ENCODE measurements at places on chromosomes 11 and 22. TPM values are rescaled to one million over a fixed set of nuclear protein-coding genes. Genes with fewer than 3 reads are reported as not detected.

GRCh38 chr22:42041784-42042183, 28.8 kb downstream of the NAGA start:
- H3K27ac ChIP-seq = no peak overlapping the region
- no peak overlapping the region for H3K4me3 ChIP-seq
- DNase-seq = no peak
- no peaks in the 10 kb centered on the region for H3K36me3 ChIP-seq

GRCh38 chr11:95081412-95081811, 8.2 kb upstream of the ENDOD1 start:
- H3K36me3 ChIP-seq = no peaks in the 10 kb centered on the region
- no peaks in the 10 kb centered on the region for H3K4me1 ChIP-seq
- no peak overlapping the region for H3K27ac ChIP-seq
- no peaks in the 10 kb centered on the region for H3K27me3 ChIP-seq
- no peak overlapping the region for H3K4me3 ChIP-seq

GRCh38 chr11:134642206-134642605, 230.2 kb upstream of the B3GAT1 start:
- no peak overlapping the region for H3K4me3 ChIP-seq
- H3K4me1 ChIP-seq = no peaks in the 10 kb centered on the region
- no peak overlapping the region for H3K27ac ChIP-seq
- no peak for DNase-seq
- peaks cover 8% of the 10 kb centered on the region for H3K27me3 ChIP-seq

GRCh38 chr22:48145738-48146137, 1383.3 kb downstream of the TBC1D22A start:
- H3K27me3 ChIP-seq = peaks cover 25% of the 10 kb centered on the region
- H3K4me3 ChIP-seq = no peak overlapping the region
- no peaks in the 10 kb centered on the region for H3K4me1 ChIP-seq
- no peak for DNase-seq
- H3K36me3 ChIP-seq = no peaks in the 10 kb centered on the region
- H3K27ac ChIP-seq = no peak overlapping the region

- DNase-seq = no peak
- H3K27ac ChIP-seq = no peak overlapping the region
- no peaks in the 10 kb centered on the region for H3K27me3 ChIP-seq
- no peak overlapping the region for H3K4me3 ChIP-seq
- no peaks in the 10 kb centered on the region for H3K36me3 ChIP-seq
Observed at GRCh38 chr11:122784325-122784955, 53.9 kb upstream of the CRTAM start.

- peaks cover 14% of the 10 kb centered on the region for H3K36me3 ChIP-seq
- H3K27me3 ChIP-seq = no peaks in the 10 kb centered on the region
- no peak for DNase-seq
- H3K4me3 ChIP-seq = no peak overlapping the region
- peaks cover 9% of the 10 kb centered on the region for H3K4me1 ChIP-seq
Observed at GRCh38 chr11:130203766-130204702, 44.5 kb downstream of the ST14 start.

DNA sequence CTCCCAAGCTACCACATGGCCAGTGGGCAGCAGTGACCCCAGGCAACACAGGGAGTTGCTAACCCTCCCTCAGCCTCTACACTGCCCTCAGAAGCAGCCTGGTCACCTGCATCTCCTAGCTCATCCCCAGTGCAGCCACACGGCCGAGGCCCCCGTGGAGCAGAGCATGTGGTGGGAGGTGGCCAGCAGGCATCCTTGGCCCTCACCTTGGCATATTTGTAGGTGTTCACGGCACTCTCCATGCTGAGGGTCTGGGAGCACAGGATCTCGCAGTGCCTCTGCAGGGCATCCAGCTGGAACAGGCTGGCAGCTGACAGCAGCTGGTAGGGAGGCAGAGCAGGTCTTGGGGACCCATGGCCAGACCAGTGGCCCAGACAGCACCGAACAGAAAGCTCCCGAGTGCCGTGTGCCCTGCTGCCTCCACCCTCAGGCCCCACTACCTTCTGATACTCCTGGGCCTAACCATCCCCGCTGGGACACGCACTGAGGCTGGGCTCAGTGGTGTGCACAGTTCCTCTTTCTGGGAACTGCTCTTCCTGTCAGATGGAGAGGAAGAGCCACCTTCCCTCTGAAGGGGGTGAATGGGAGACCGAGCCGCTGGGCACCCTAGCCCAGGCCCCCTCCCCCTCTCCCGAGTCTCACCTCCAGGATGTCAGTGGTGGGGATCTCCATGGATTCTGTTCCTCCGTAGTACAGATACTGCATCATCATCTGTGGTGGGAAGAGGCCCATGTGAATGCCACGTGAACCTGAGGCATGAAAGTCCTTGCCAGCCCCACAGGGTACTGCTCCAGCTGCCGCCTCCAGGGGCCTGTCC, 48.8 kb downstream of the NAT10 start:
- no peaks in the 10 kb centered on the region for H3K27me3 ChIP-seq
- no peaks in the 10 kb centered on the region for H3K36me3 ChIP-seq
- no peak for DNase-seq
- peak overlapping the region; percentile 51 for H3K27ac ChIP-seq
- no peak overlapping the region for H3K4me3 ChIP-seq

GRCh38 chr11:57244911-57245310, 7.9 kb upstream of the APLNR start:
- peaks cover 1% of the 10 kb centered on the region for H3K4me1 ChIP-seq
- H3K36me3 ChIP-seq = no peaks in the 10 kb centered on the region
- DNase-seq = no peak
- H3K4me3 ChIP-seq = no peak overlapping the region
- H3K27me3 ChIP-seq = no peaks in the 10 kb centered on the region

DNA sequence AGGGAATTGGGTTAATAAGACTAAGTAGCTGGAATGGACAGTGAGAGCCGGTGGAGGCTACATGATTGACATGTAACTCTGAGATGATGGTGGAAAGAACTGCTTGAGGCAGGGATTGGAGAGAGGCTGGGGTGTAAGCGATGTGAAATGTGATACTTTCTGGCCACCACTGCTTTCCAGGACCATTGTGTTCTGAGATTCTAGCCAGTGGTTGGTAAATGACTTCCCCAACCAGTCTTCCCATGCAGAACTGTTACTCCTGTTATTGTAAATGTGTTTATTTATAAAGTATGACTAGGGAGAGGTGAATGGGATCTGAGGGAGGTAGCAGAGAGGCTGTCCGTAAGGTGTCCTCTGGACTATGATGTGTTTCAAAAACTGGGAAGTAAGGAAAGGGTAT, 18.1 kb downstream of the EXT2 start:
- no peak overlapping the region for H3K27ac ChIP-seq
- peaks cover 5% of the 10 kb centered on the region for H3K4me1 ChIP-seq
- H3K4me3 ChIP-seq = no peak overlapping the region
- no peak for DNase-seq
- H3K36me3 ChIP-seq = no peaks in the 10 kb centered on the region

DNA sequence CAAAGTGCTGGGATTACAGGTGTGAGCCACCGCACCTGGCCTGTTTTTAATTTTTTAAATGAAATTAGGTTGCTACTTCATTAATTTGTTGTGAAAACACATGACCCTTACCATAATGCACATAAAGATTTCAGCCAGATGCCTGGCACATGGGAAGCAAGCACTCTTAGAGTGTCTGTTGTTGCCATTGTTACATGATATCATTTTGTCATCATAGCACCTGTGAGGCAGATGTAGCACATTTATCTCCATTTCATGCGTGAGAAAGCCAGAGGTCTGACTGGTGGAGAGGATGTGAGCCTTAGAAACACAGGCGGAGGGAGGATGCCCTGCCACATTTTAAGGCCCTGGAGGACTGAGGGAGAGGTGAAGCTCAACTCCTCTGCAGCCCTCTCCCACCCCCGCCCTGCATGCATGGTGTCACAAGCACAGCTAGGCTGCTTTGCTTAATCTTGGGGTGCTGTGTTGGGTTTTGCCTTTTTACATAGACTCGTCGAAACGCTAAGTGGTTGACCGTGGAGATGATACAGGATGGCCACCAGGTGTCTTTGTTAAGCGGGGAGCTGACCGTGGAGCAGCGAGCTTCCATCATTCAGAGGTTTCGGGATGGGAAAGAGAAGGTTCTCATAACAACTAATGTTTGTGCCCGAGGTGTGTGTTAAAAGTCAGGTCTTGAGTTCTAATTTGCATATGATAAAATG, 14.0 kb downstream of the DDX25 start:
- no peaks in the 10 kb centered on the region for H3K4me1 ChIP-seq
- no peaks in the 10 kb centered on the region for H3K36me3 ChIP-seq
- no peak for DNase-seq
- no peak overlapping the region for H3K4me3 ChIP-seq
- H3K27me3 ChIP-seq = peaks cover 10% of the 10 kb centered on the region

GRCh38 chr11:93128574-93128973, 69.2 kb downstream of the SLC36A4 start:
- peaks cover 5% of the 10 kb centered on the region for H3K4me1 ChIP-seq
- no peak for DNase-seq
- H3K4me3 ChIP-seq = no peak overlapping the region
- no peaks in the 10 kb centered on the region for H3K36me3 ChIP-seq
- no peaks in the 10 kb centered on the region for H3K27me3 ChIP-seq

DNA sequence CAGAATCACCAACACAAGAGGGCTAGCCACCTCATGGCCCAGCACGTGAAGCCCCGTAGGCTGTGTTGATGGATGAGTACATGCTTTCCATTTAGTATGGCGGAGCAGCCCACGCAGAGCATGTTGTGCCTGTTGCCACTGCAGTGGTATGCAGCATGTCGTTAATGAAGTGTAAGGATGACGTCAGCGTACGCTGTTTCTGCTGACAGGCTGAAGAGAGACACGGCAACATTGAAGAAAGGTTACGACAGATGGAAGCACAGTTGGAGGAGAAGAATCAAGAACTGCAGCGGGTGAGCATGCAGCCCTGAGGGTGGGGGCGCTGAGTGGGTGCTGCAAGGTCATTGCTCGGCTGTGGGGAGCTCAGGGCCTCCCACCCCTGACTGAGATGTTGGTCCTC, 62.8 kb downstream of the PPFIA1 start:
- no peak overlapping the region for H3K27ac ChIP-seq
- no peaks in the 10 kb centered on the region for H3K36me3 ChIP-seq
- no peak overlapping the region for H3K4me3 ChIP-seq
- DNase-seq = no peak
- no peaks in the 10 kb centered on the region for H3K4me1 ChIP-seq

- no peaks in the 10 kb centered on the region for H3K36me3 ChIP-seq
- H3K27me3 ChIP-seq = no peaks in the 10 kb centered on the region
- H3K27ac ChIP-seq = no peak overlapping the region
- H3K4me3 ChIP-seq = no peak overlapping the region
- no peaks in the 10 kb centered on the region for H3K4me1 ChIP-seq
- DNase-seq = no peak
Observed at GRCh38 chr11:26851696-26852095, 129.8 kb upstream of the SLC5A12 start.

GRCh38 chr22:49266561-49267519, 560.8 kb downstream of the BRD1 start:
- no peak overlapping the region for H3K4me3 ChIP-seq
- DNase-seq = no peak
- no peaks in the 10 kb centered on the region for H3K36me3 ChIP-seq
- no peaks in the 10 kb centered on the region for H3K4me1 ChIP-seq
- no peak overlapping the region for H3K27ac ChIP-seq

- no peaks in the 10 kb centered on the region for H3K4me1 ChIP-seq
- DNase-seq = no peak
- no peaks in the 10 kb centered on the region for H3K27me3 ChIP-seq
- H3K27ac ChIP-seq = no peak overlapping the region
- no peaks in the 10 kb centered on the region for H3K36me3 ChIP-seq
Observed at GRCh38 chr11:108983636-108984420, 319.0 kb downstream of the DDX10 start.

DNA sequence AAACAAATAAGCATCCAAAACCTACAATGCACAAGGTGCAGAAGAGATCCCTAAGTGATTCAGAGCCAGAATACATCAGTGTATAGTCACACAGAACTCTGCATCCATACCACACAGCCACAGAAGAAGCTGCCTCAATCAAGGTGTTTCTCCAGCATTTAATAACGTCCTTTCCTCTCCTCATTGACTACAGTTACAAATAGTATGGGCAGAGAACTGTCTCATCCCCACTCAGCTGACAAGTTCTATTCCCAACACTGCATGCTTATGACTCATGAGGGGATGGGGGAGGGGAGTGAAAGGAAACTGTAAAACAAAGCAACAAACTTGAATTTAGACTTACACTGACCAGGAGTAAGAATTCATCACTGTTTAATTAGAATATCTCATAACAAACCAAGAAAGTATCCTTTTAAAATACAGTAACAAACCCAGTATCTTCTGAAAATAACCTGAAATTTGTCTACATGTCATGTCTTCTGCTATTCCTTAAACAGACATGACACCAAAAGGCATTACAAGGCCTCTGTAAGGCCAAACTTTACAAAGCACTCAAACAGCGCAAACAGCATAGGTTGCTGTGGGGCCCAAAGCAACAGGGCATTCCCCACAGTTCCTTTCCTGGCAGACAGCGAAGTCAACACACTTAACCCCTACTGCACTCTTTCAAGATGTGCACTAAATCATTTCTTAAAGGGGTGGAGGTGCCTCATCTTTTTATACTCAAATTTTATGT, 29.3 kb downstream of the CELF1 start:
- no peak for DNase-seq
- peak overlapping the region; percentile 17 for H3K4me3 ChIP-seq
- H3K27ac ChIP-seq = peak overlapping the region; percentile 58
- H3K27me3 ChIP-seq = no peaks in the 10 kb centered on the region
- H3K36me3 ChIP-seq = no peaks in the 10 kb centered on the region
- H3K4me1 ChIP-seq = peaks cover 41% of the 10 kb centered on the region

- H3K27me3 ChIP-seq = no peaks in the 10 kb centered on the region
- no peak overlapping the region for H3K4me3 ChIP-seq
- no peaks in the 10 kb centered on the region for H3K4me1 ChIP-seq
- H3K27ac ChIP-seq = no peak overlapping the region
- H3K36me3 ChIP-seq = no peaks in the 10 kb centered on the region
- DNase-seq = no peak
Observed at GRCh38 chr22:44119669-44120313, 60.9 kb upstream of the PARVG start.

GRCh38 chr11:113873236-113873626, 2.1 kb downstream of the USP28 start:
- no peaks in the 10 kb centered on the region for H3K27me3 ChIP-seq
- peaks cover 6% of the 10 kb centered on the region for H3K4me1 ChIP-seq
- no peak overlapping the region for H3K27ac ChIP-seq
- DNase-seq = no peak
- no peak overlapping the region for H3K4me3 ChIP-seq

- H3K36me3 ChIP-seq = no peaks in the 10 kb centered on the region
- no peaks in the 10 kb centered on the region for H3K27me3 ChIP-seq
- DNase-seq = peak; percentile 82
- no peak overlapping the region for H3K4me3 ChIP-seq
- no peak overlapping the region for H3K27ac ChIP-seq
Observed at GRCh38 chr22:30390974-30391691, 3.9 kb upstream of the RNF215 start.

- DNase-seq = no peak
- H3K4me3 ChIP-seq = no peak overlapping the region
- no peaks in the 10 kb centered on the region for H3K36me3 ChIP-seq
- no peak overlapping the region for H3K27ac ChIP-seq
- H3K4me1 ChIP-seq = no peaks in the 10 kb centered on the region
- no peaks in the 10 kb centered on the region for H3K27me3 ChIP-seq
Observed at GRCh38 chr11:26096451-26096850, 235.5 kb upstream of the ANO3 start.

The SNRPD3 gene
- 124 TPM for total RNA-seq

The DRD2 gene
- total RNA-seq = not detected

The FRMD8 gene
- total RNA-seq = 64.3 TPM

The LSP1 gene
- 23.7 TPM for total RNA-seq

The OR5B21 gene
- total RNA-seq = not detected

The PNPLA3 gene
- not detected for total RNA-seq

The OR51B2 gene
- total RNA-seq = not detected

The SULT4A1 gene
- not detected for total RNA-seq

The CHEK2 gene
- total RNA-seq = 6.6 TPM

The FOLH1 gene
- total RNA-seq = not detected

The SNX32 gene
- 0.60 TPM for total RNA-seq

The LARGE1 gene
- 110 TPM for total RNA-seq

The PKDREJ gene
- not detected for total RNA-seq

The P2RY2 gene
- total RNA-seq = 13.1 TPM
